Left cardiac atrium (tissue), 4 donors: ENCODE measurements at places on chromosomes 1 and 21. TPM values are rescaled to one million over a fixed set of nuclear protein-coding genes. Genes with fewer than 3 reads are reported as not detected.

OR2L8 gene
- total RNA-seq: not detected

DNA sequence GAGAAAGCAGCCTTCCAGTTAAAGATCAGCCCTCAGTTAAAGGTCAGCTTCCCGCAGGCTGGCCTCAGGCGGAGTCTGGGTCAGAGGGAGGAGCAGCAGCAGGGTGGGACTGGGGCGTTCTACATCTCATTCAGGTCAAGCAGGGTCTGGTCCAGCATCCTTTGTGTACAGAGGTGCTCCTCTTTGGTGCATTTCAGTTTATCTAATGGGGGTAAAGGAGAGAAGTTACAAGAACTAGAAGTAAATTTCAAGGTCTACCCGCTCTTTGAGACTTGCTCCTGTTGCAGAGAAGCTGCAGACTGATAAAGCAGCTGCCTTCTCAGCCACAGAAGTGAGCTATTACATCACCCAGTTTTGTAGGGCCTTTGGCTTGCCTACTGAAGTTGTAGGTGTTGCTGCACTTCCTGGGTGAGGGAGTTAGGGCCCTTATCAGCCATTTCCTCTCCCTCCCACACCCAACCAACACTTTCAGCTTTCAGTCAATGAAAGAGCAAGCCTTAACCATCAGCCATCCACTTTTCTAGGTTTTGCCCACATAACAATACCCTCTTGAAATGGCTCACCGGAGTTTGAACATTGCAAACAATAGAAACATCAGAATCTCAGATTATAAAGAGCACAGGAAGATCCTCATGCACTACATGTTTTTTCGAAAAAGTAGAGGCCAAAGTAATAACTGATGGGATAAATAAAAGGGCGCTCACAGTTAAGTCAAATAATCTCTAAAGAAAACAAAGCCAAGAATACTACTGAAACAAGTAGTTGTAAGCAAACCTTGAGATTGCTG is 2.8 kb upstream of the NUP210L start:
- DNase-seq: no peak

- DNase-seq: no peak
These were observed 9.8 kb downstream of the KCNA2 start for GRCh38 chr1:110596312-110596711.

DNA sequence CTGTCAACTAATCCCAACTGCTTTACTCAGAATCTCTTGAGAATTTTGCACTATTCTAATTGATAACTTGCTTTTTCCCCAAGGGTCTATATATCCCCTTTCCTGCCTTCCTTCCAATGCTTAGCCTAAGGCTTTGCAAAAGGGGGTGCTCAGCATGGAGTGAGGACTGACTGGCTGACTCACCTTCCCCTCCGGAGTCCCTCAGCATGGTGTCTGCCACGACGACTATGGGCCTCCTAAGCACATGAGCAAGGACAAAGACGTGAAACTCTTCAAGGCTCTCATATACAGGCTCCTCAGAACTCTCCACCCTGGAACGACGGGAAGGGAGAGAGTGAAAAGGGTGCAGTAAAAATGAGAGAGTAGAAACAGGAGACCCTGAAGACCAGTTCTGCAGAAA is 13.2 kb upstream of the MTMR11 start:
- DNase-seq: no peak

NGF gene
- total RNA-seq: 4.4 TPM

DNA sequence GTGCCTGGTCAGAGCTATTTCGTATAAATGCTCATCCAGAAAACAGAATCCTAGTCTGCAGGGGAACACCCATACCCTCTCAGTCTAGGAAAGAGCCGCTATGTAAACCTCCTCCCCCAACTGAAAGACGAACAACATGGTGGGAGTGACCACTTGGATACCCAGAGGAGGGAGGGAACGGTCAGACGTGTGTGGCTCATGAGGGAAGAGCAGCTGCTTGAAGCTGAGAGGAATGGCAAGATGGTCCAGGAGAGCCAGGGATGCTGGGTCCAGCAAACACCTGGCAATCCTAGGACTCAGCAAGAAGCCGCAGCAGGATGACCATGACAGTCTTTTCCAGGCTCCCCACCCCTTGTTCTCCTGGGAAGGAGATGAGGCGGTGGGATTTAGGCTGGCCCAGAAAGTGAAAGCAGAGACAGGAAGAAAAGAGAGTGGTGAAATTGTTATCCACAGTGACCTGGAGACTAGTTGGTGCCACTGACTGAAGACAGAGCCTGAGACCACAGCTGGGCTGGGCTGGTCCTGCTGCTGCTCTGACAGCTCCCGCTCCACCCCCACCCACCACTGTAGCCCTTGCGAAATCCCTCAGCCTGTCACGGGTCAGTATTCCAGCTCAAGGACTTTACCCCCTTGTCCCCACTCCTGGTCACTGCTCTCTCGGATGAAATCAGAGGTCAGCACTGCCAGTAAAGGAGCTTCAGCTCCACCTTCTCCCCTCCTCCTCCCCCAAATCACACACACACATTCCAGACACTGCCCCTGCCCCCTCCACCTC is 3.6 kb downstream of the CERS2 start:
- DNase-seq: peak; percentile 84

DNA sequence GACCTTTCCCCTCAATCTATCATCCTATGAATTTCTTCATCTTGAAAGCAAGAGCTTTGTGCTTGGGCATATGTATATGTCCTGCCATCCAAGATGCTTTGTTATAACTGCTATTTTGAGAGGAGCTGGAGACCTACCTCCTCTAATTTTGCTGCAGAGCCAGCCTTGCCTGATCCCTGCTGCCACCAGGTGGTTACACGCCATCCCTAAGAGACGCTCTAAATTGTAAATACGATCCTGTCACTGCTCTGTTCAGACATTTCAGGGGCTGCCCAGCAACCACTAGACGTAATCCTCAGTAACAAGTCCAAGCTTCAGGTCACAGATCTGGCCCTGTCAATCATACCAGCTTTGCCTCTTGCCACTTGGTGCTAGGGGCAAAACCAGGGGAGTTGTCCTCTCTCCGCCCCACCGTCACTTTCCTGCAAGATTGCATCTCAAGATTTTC is 32.9 kb downstream of the GPA33 start:
- DNase-seq: no peak

GRCh38 chr1:57142999-57143398 is 177.2 kb upstream of the C8B start:
- DNase-seq: no peak

CFHR2 gene
- total RNA-seq: not detected

TNFRSF18 gene
- 0.44 TPM for total RNA-seq
